ENCODE measurements at places on chromosomes 2 and 18.
A peak's percentile ranks its signal among the peaks of the same experiment; 100 is the strongest.

GRCh38 chr2:101355401-101356054, 31.8 kb downstream of the CREG2 start:
- no peak for DNase-seq

DNA sequence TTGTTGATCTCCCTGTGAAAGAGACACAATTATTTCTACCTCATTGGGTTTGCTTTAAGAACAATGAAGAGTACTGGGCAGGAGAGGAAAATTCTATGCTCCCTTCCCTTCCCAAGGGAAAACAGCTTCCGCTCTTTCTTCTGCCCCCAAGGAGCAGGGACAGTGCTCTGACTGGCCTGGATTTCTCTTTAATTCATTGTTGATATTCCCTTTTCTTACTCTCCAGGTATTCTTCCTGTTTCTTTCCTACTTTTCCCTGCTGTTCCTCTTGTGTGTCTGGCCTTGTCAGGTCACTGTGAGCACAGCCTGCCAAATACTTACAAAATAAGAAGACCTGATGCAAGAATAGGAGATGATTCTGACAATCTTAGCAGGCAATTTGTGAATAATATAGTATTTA, 49.6 kb upstream of the SPAG16 start:
- no peak for DNase-seq

- no peak for DNase-seq
These were observed 8.9 kb downstream of the IL1B start for GRCh38 chr2:112827604-112828185.

DNA sequence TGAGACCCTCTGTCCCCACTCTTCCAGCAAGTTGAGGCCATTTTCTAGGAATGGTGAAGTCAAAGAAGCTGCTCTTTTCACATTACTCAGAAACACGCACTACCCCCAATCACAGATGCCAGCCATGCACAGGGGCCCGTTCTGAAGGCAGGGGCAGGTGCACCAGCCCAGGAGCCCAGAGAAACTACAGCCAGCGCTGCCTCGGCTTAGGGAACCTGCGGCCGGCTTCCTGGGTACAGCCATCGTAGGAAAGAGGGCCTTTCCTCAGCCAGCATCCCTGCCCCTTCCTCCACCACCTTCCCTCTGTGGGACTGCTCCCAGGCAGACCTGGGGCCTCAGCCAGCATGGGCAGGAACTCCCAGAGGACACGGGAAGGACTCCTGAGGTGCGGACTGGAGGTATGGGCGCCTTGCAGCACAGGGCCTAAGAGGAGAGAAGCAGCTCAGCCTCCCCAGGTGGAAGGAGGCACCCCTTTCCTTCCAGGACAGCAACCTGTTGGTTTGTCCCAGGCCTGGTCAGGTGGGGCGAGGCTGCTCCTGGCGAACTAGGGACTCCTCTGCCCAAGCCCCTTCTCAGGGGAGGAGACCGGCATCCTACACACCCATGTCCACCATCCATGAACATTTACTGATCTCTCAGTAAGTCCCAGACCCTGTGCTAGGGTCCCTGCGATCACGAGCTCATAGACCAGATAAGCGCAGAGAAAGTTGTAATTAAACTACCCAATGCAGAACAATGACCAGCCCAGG, 99.0 kb upstream of the ID2 start:
- no peak for DNase-seq

GRCh38 chr18:49948975-49949374, 135.6 kb upstream of the ACAA2 start:
- DNase-seq: no peak

DNA sequence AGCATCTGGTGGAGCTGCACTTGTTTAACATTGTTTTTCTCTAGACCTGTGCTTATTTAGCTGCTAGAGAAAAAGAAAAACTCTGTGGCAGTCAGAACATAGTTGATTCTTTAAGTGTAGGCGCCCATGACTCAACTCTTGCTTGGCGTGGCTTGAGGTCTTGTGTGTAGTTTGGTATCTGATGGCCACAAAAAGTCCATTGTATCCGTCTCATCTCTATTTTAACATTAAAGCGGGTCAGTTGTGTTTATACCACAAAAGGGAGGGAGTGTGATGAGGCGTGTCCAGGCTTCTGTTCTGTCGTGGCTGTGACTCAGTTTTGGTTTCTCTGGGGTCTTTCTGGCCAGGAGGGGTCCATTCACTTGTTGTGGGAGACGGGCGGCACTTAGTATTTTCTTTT, 24.2 kb upstream of the UGT1A8 start:
- no peak for DNase-seq

- no peak for DNase-seq
These were observed 931.9 kb downstream of the DCDC2C start for GRCh38 chr2:4635289-4635688.

GRCh38 chr2:201833781-201834180, 27.4 kb downstream of the CDK15 start:
- no peak for DNase-seq

DNA sequence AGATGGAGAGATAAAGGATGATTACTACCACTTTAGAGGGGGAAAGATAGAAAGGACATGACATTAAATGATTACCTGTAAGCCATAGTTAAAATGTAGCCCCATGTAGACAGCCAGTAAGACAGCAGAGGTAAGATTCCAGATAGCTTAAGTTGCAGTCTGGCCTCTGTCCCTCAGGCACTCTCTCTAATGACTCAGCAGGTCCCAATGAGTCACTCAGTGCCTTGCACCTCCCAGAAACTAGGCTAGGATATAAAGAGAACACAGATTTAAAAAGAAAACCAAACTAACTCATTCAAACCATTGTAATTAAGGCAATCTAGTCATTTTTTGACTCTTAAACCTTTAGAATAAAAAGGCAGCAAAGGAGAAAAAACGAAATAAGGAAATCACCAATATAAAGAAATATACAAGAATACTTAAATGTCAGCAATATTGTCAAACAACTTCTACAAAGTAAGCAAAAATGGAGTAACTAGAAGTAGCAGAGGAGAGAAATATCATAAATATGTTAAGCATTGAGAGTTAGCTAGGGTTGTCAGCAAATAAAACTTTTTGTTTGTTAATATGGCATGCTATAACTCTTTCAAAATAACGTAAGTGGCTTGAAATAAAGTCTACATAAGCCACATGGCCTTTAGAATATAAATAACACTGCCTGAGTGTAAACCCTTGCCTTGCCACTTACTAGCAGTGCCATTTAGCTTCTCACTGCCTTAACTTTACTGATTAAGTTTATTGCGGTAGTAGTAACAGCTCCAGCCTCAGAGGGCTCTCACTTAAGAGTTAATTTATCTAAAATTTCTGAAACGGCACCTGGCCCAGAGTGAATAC, 48.5 kb downstream of the SOCS6 start:
- DNase-seq: no peak

- DNase-seq: no peak
These were observed 88.0 kb downstream of the AFF3 start for GRCh38 chr2:100054426-100054825.

GRCh38 chr18:59068276-59069071, 71.2 kb upstream of the SEC11C start:
- no peak for DNase-seq

- no peak for DNase-seq
These were observed 5.0 kb downstream of the GAD1 start for GRCh38 chr2:170821531-170822289.

- peak; percentile 35 for DNase-seq
These were observed at the start of gene PARD6G for GRCh38 chr18:80247393-80247841. Gene PARD6G, minus strand, starts transcription at chr18:80247514. Its CDS starts 166 bp downstream, at chr18:80247348.

GRCh38 chr2:62404913-62405312, 101.1 kb downstream of the TMEM17 start:
- DNase-seq: no peak

DNA sequence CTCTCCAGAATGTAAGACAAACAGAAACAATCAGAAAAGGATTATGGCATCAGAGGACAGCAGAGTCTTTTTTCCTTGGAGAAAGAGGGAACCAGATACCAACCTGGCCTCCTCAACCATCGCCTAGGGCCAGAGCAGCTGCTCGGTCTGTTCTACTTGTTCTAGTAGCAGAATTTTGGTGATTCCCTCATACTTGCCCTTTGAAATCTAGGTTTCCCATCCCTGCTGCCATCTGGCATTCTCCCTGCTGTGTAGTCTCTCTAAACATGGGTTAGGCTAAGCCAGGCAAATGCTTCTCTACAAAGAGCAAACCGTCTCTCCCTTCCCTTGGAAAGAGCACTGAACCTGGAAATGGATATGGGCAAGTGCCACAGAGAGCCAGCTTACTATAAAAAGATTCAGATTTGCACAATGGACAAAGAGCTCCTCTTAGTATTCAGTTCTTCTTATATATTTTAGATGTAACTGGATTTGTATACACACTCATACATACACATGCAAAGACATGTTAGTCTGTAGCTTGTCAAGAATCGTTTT, 208.6 kb upstream of the ST6GAL2 start:
- DNase-seq: no peak

GRCh38 chr2:200003444-200003843, 48.1 kb downstream of the MAIP1 start:
- no peak for DNase-seq
